Brain pericyte (primary cell): ENCODE measurements at places on chromosomes 2 and 18.

GRCh38 chr18:61982475-61982874 is 89.7 kb upstream of the RNF152 start:
- no peak for DNase-seq

DNA sequence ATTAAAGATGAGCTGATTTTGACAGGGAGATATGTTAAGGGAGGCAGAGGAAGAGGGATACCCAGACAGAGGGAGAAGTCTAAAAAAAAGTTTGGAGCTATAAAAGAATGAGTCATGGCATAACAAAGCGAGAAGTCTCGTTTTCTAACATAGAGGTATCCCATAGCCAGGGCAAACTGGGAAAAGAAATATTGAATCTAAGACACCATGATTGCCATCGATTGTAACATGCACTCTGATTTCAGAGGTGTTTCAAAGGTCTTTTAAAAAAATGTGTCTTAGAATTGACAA is 110.7 kb downstream of the MDH1 start:
- no peak for DNase-seq

DNA sequence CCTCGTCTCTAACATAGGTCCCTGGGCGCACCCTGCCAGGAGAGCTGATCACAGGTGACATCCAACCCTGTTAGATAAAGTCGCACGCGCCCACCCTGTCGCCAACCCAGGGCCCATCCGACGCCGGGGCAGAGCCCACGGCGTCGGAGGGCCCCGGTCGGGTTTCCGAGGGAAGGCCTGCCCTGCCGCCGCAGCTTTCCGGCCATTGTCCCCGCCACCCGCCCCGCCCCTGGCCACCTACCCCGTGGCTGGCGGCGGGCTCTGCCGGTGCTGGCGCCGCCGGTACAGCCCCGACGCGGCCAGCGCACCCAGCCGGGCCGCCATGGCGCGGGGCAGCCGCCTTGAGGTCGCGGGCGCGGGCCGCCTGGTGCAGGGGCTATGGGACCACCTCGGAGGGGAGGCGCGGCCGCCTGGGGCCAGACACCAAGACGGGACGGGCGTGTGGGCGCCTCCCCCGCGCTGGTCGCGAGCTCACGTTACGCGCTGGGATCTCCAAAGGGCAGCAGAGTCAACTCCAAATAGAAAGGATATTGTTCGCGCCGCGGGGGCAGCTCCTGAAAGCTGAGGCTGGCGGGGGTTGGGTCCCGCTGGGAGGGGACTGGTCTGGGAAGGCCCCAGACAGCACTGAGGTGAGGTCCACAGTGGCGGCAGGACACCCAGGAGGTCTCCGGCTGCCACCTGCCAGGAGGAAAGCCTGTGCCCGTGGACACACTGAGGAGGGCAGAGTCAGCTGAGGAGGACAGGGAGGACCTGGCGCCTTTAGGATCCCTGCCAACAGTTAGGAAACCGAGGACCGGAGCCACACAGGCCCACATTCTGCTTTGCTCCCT is 11.1 kb downstream of the LIMS2 start:
- DNase-seq, result no peak

GRCh38 chr2:173150087-173150486 is 74.4 kb downstream of the MAP3K20 start:
- no peak for DNase-seq

DNA sequence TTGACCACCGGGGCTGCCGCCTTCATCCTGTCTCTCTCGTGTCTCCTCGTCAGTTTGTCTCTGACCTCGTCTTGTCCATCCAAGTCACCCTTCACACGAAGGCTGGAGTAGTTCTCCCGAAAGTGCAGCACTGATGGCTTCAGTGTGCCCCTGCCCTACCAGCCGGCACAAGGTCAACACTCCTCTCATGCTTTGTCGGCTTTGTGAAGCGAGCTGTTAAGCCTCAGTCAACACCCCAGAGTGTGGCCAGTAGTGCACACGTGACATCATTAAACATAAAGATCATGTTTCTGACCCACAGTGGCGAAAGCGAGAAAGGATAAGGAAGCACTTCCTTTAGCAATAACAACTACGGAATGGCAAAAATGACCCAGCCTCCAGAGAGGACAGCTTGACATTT is 23.2 kb downstream of the ACKR3 start:
- no peak for DNase-seq

- no peak for DNase-seq
Observed at GRCh38 chr2:29733965-29734364, 187.4 kb downstream of the ALK start.

GRCh38 chr2:107751936-107752335 is 74.8 kb upstream of the RGPD4 start:
- DNase-seq, result no peak
